ENCODE measurements at places on chromosomes 7 and 10.

GRCh38 chr7:131057015-131057793 is 270.5 kb upstream of the MKLN1 start:
- no peak for DNase-seq

DNA sequence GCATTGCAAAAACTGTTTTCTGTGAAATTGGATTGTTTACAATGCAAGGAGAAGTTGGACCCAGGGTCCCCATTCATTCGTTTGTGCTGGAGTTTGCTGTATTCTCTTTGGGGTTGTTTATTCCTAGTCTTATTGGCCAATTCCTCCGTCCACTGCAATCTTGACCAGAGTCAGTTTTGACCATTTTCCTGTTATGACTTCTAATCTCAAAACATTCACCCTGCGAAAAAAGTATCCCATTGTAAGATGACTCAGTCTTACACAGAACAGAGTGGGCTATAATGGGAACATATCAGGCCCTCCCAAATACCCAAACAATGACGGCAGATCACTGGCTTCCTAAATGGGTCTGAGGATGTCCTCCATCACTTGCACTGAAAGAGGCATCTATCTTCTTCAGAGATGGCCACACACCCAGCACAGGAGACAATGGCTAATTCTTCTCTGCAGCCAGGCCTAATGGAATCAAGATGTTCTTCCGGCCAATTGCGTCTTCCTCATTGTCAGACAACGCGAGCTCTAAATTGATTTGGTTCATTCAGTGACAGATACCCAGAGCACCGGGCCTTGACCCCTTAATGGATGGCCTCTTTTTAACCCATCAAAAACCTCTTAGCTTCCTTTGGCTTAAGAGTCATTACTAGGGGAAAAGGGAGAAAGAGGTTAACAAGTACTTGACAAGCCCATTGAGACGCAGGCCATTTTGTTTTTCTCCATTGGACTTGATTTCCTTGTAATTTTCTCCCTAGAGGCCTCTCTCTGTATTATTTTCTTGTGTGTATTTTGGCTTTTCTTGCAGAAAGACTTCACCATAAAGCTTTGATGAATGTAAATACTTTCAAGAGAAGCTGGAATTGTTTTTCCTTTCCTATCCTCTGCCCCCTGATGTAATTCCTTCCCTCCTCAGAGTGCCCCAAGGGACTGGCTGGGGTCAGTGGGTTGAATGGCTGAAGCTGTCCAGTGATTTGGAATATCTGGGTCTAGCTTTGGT is 129.6 kb downstream of the PRPF18 start:
- DNase-seq, result no peak

DNA sequence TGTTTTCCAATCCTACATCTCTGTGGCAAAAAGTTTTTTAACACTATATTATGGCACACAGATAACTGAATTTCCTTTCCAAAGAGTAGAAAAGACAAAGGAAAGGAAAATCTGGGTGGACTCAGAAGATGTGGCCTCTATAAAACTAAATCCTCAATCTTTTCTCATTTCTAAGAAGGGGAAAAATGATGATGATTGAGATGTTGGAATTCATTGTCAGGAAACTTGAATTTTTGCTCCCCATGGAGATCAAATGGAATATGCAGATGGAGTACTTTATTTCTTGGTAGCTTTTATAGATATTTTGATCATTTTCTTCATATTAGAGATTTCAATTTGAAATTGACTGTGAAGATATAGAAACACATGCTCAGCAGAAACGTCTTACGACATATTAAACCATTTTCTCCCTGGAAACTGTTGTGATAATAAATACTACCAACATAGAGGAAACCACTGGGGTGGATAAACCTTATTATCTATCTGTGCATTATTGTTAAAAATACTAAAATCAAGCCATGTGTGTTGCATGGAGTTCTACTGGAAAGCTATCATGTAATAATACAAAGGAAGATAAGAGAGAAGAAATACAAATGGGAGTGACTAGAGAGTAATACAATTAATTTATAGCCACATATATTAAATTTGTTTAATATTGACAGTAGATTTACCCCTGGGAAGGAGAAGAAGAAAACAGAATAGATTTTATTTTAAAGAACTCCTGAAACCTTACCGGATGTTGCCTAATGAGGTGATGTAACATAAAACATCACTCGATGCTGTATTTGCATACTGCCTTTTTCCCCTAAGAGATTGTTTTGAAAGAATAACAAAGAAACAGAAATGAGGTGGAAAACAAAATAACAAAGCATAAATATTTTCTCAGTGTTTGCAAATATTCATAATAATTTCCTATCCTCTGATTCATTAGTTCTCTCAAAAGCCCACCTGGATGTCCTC is 931.2 kb upstream of the C7orf33 start:
- DNase-seq, result no peak

GRCh38 chr7:99218406-99219184 is 10.7 kb upstream of the KPNA7 start:
- no peak for DNase-seq

DNA sequence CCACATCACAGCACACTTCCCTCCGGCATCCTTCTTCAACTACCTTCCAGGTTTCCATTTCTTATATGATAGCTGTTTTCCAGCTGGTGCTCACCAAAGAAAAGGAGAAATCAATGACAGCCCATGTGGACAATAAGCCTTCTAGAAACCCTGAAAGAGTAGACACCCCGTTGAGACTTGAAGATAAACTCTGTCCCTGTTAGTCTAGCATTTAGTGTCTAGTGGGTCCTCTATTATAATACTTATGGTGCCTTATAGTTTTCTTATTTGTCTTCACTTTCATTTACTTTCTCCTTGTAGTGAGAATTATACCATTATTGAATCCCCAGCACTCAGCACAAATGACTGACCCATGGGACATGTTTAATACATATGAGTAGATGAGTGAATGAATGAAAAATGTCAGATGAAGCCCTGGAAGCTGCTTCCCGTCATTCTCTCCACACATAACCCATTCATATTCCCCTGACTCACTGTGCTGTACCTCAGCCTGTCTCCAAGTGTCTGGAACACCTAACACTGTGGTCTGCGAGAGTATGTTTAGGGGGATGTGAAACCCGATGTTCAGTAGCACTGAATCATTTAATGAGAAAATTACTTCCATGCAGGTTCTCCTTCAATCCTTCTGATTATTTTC is 377.6 kb downstream of the GPR158 start:
- DNase-seq, result no peak

DNA sequence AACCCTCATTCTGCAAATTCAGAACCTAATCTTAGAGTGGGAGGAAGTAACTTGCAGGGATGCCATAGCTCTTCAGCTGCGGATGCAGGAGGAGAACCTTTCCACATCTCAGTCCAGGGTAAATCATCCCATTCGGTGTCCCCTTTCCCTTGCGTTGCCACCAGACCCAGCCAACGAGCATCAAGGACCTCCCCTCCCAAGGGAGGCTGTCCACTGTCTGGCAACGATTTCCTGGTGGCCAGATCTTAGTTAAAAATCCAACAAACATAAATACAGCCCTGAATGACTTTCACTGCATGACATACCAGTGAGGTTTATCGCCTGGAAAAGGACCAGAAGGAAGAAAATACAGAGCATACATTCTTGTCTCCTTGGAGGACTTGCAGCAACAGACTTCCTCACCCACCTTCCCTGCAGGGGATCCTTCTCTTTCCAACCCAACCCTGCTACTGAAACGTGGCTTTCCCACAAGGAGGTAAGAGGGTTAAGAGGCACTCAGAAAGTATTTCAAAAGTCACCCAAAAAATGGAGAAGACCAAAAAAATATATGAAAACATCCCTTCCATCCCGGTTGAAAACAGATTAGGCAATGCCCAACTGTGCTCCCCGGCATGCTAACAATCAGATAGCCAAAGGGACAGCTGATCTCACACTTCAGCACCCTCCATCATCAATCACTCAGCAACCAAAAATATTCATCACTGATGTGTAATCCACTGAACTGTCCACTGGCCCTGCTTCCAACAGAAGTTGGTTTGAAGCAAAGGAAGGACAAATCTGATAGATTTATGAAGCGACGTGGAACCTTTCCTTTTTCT is 206.6 kb downstream of the TNS3 start:
- peak; percentile 22 for DNase-seq

DNA sequence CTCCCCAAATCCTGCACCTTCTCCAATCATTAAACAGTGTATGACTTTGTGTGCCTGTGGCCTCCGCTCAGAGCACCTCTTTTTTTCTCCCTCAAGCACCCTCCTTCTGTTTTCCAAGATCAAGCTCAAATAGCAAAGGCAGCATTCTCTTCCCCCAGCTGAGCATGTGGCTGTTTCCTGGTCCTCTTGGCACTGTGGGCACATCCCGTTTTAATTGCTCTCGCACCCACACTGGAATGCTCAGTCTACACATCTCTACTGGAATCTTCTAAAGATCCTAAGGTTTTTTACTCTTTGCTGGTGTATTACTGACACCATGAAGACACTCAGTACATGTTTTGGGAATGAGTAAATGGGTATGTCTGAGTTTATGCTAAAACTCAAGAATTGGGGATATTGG is 107.4 kb downstream of the WDFY4 start:
- no peak for DNase-seq

- no peak for DNase-seq
These were observed 56.6 kb downstream of the ELMO1 start for GRCh38 chr7:37391791-37392672.

GRCh38 chr10:70500368-70500767 is 21.8 kb downstream of the PALD1 start:
- DNase-seq, result no peak

DNA sequence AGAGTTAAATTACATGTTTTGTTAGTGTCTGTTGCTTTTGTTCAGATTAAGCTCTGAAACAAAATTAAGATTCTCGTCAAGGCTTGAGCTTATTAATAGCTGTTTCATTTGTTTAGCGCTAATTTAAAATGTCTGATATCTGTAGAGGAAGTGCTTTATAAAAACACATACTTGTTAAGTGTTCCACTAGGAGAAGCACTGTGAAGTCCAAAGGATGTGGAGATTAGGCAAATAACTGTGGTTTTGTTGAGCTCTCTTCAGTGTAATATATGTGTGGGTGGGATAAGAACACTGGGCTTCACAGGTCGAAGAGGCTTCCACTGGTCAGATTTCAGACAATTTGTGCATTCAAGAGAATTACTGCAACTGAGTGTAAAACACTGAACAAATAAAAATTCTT is 242.0 kb downstream of the AUTS2 start:
- no peak for DNase-seq

DNA sequence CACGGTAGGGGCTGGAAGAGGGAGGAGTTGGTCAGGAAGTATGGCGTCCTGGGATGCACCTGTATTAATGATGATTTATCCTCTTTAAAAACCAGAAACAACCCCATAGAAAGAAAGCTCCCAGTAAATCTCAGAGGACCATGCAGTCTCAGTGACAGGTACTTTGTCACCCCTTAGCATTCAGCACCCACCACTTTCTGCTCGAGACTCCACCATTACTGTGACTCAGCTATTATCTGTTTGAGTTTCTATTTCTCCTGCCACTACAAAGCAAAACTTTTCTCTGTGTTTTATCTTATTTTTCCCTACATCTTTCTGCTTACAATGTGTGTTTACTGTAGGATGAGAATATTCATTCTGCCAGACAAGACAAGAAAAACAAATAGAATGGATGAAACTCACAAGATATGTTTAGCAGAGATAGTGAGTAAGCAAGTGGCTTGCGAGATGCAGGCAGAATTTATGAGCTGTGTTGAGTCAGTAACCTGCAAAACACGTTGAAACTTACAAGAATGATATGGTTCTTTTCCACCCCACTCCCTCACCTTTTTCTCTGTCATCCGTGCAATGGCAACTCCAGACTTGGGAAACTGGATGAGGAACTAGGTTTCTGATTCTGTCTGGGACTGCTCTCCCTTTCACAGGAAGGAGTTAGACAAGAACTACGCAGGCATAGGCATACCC is 127.1 kb downstream of the AOAH start:
- no peak for DNase-seq
